Ascending aorta (tissue), 2 donors: ENCODE measurements at places on chromosomes 6 and 20.

DNA sequence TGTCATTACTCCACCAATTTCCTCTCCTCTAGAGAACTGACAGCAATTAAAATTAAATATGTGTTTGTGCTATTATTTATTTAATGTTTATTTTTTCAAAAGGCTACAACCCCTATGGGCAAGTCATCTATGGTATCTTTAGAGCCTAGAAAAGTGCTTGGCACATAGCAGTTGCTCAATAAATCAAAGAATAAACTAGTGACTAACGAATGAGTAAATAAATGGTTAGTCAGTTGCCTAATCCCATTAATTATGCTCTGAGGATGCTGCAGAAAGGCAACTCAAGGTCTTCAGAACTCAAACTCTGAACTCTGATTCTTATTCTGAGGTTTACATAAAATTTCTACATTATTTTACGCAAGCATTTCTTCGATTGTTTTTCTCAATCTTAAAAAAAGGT is 193.0 kb upstream of the TSHZ2 start:
- DNase-seq, result no peak

GRCh38 chr6:157135691-157136090 is 187.6 kb downstream of the TMEM242 start:
- no peak for DNase-seq

DNA sequence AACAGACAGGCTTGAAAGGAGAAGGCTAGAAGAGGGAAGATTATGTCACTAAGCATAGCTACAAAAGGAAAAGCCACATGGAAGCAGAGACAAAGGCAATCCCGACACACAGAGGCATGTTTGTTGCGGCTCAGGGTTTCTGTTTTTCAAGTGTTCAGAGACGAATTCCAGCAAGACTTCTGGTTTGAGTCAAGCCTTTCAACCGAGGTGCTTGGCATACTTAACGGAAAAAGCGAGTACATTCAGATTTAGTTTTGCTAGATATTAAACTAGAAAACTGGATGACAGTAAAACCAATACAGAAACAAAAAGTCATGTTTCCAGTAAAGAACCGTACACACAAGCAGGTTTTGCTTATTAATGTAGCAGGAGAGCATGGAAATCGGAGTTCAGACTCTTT is 27.2 kb downstream of the MCUR1 start:
- no peak for DNase-seq

- DNase-seq, result no peak
These were observed 2.9 kb downstream of the TPD52L1 start for GRCh38 chr6:125156496-125156895.

DNA sequence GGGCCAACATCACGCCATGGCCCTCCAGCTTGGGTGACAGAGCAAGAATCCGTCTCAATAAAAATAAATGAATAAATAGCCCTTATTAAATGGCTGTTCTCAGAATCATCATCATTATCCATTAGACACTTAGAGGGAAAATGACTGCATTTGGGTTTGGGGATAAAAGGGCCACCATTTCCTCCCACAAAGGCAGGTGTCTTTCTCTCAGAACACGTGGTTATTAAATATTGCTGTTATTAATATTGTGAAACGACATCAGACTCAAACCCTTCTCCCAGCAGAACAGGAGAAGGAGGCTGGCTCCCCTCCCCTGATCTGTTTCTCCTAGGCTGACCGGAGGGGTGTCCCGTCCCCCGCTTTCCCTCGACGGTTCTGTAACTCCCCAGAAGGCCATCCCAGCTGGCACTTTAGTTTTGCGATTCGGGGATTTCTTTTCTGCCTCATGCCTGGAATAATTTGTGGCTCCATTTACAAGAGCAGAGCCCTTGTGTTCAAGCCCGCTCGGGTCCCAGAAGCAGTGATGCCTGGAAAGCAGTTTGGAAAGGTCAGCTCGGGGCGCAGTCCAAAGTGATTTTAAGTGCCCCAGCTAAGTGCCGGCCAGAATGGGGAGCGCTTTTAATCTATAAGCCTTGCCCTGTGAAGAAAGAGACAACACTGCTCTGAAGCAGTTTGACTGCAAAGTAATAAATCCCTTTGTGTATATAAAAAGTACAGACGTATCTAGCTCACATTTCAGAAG is 41.9 kb downstream of the EYA2 start:
- DNase-seq, result no peak

- DNase-seq, result no peak
These were observed 50.0 kb downstream of the CNBD2 start for GRCh38 chr20:36018208-36018988.

DNA sequence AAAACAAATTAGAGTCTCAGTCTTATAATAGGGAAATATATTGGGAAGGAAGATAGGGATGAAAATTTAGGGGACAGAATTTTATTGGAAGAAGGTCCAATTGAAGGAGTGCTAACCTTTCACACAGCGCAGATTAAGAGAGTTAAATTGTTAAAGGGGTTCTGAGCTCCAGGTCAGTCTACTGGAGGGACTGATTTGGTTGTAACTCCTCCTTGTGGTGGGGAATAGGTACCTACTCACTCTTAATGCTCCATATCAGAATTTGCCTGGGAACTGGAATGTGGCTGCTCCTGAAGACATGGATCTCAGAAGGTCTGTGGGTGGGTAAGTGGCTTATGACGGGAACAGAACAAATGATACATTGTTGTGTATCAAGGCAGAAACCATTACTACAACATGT is 143.5 kb downstream of the FLRT3 start:
- DNase-seq, result no peak

- DNase-seq, result no peak
These were observed 4.6 kb downstream of the OR2H2 start for GRCh38 chr6:29589423-29590048.

DNA sequence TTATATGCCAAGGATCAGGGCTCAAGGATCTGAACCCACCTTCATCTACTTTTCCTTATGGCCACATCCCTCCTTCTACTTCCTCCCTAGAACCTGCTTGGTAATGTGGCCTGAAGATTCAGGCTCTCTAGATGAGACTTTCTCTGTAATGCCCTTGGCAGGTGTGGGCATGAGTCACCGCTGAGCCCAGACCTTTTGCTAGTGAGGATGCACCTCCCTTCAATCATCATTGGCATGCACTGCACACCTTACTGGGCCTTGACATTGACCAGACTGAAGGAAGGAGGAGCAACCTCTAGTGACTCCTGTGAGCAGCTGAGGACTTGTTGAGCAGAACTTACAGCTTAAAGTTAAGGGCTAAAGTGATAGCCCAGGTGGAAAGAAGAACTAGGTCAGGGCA is 405.3 kb downstream of the MAFB start:
- DNase-seq, result no peak

GRCh38 chr6:125099211-125100073 is 54.1 kb upstream of the TPD52L1 start:
- peak; percentile 76 for DNase-seq

- DNase-seq, result no peak
These were observed 34.3 kb downstream of the CEP250 start for GRCh38 chr20:35489717-35490116.

- no peak for DNase-seq
These were observed 2.3 kb upstream of the SIRPB2 start for GRCh38 chr20:1493536-1493935.

DNA sequence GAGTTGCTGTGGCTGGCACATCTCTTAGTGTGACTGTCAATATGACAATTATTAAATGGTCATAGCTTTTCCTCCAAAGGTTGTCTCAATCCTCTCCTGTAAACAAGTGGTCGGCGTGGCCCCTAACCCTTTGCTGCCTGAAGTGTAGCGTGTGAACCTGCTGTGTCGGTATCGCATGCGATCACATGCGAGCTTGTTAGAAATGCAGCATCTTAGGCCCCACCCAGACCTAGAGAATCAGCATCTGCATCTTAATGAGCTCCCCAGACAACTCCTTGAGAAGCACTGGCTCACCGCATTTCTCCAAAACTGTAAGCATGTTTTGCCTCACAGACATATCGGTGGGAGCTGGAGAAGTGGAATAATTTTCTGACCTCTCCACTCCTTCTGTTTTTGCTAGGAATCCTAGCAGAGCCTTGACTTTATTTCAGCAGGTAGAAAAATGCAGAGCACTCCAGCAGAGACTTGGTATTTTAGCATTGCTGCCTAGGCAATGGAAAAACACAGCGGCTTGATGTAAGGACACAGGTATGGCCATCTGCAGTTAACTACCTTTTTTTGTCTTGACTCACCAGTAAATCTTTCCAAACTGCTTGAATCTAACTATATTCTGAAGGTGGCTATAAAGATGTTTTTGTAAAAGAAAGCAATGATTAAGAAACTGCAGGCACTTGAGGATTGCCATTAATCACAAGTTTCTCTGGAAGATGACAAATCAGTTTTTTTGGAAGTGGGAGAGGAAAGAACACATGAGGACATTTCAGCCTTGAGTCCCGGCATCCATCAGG is 67.6 kb downstream of the PSMG4 start:
- no peak for DNase-seq

DNA sequence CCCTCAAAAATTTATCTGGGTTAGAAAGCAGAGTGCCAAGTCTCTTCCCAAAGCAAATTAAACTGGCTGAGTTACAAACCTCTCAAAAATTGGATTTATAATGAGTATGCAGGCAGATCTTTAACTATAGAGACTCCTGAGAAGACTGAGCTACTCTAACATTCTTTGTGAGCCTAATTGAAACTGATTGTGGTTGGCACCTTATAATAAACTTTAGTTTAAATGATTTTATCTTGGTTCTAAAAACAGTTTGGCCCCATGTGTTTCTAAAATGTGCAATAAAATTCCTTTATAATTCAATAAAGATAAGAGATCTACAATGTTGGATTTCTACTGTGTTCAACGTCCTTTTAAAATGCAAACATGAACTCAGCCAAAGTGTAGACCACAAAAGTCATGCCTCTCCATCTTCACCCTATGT is 480.2 kb upstream of the RNF217 start:
- no peak for DNase-seq

DNA sequence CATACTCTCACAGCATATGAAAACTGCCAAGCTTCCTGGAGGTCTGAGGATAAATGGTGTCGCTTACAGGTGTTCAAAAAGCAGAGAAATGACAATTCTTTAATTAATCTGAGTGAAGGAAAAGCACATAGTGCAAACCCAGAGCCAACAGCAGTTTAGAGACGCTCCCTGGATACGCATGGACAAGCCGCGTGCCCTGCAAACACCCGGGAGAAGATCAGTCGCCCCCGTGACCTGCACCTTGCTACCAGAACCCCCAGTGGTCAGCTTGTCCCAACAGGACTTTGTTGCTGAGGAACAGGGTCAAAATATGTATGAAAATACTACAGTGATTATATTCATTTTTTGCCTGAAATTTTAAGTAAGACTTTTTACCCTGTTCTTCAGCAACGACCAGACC is 93.9 kb downstream of the PSMG4 start:
- no peak for DNase-seq

DNA sequence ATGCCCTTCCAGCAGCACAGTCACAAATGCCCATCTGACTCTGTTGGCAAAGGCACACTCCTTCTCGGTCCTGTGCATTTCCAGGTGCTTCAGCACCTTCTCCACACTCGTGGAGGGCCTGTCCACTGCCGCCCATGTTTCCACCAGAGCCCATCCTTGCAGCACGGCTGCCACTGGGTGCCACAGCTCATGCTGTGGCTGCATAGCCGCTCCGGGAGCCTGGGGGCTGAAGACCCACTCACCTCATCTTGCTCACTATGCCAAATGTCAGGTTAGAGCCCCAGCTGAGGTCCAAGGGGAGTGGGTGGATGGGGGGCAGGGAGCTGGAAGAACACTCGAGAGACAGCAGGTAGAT is 6.9 kb downstream of the ZKSCAN3 start:
- DNase-seq, result no peak

- no peak for DNase-seq
These were observed 726.7 kb upstream of the ADGRB3 start for GRCh38 chr6:67908379-67908778.

DNA sequence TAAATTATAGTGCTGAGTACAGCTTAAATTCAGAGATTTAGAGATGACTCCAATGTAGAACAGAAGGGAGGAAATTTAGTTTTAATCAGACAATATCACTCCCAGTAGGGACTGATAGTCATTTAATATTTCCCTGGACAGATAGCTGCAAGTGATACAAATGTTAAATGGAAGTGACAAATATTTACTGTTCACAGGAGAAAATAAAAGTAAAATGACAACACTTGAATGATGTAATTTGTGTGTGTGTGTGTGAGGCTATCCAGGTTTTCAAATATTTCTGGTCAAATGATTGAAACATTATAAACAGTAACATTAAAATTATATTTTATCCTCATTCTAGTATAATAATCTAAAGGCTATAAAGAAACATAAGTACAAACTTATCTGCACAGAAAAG is 220.3 kb upstream of the THEMIS start:
- no peak for DNase-seq

- DNase-seq, result no peak
These were observed 78.8 kb downstream of the COL21A1 start for GRCh38 chr6:56168596-56168995.

- no peak for DNase-seq
These were observed 71.4 kb downstream of the PLCB4 start for GRCh38 chr20:9140162-9140760.

GRCh38 chr6:37696841-37697662 is 631 bp downstream of the MDGA1 start:
- DNase-seq, result no peak

DNA sequence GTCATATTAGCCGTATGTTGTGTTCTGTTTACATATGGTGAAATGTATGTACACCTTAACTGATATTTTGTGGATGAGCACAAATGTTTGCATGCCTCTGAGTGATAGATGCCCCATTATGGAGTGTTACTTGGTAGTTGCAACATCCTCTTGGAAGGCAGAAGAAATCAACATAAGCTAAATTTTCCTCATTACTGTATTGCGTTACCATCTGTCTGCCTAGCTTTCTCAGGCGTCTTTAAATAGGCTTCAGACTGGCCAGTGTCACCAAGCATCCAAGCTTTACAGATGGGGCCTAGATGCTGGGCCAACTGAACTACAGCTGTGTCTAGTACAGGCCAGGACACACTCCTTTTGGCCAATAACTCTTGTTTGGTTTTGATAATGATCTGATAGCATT is 250.6 kb downstream of the SAMD5 start:
- no peak for DNase-seq

DNA sequence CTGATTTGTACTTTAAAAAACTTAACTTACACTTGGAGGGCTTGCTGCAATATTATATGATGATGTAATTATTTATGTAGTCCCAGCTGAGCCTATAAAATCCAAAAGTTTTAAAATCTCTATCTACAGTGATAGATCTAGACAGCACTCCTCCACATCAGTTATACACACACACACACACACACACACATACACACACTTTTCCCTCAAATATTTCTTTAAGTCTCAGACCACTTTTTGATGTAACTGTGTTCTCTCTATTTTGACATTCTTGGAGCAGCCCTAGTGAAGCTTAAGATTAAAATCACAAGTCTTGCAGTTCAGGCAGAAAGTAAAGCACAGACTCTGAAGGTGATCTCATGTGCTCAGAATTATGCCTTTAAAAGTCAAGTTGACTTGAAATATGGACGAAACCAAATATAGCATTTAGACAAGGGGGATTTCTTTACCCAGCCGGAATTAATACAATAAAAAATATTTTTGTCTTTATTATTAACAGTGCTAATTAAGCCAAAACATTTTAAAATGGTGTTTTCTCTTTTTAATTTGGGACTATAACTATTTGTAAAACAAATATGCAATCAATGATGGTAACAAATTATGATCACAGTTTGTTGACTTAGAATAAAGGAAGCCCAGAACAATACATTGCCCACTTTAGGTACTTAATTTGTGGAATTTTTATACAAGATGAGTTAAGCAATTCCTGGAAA is 63.5 kb upstream of the TMEM30A start:
- no peak for DNase-seq
